ENCODE measurements at places on chromosomes 13 and 19.

DNA sequence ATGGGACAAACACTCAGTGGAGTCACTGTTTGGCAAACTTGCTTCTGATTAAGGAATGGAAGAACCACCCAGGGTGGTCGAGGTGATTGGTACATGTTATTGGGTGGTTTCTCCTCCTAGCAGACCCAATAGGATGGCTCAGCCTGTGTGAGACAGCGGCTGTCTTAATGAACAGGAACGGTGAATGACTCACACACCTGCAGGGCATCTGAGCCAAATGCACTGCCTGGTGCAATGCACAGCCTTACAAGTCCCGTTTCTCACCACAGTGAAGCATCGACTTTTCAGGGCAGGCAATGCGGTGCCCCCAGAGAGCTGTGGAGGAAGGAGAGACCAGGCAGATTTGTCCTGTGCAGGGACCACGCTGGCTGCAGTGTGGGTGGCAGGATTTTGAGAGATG, 238.5 kb downstream of the FGF9 start:
- DNase-seq, result no peak

DNA sequence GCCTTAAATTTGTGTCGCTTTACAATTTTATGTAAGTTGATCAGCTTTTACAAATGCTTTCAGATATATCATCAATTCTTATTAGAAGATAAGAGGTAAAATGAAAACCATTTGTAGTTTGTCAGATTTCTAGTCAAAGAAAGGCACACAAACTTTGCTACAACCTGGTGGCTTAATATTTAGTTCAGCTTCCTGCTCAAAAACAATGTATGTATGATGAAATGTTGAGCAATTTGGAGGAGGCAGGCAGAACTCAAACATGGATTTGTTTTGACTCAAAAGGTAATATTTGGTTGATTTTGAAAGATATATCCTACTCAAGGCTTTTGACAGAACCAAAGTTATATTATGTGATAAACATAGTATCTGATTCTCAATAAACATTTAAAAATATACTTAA, 24.2 kb downstream of the NEK5 start:
- no peak for DNase-seq

GRCh38 chr19:2962018-2962670, 15.2 kb upstream of the TLE6 start:
- peak; percentile 72 for DNase-seq

DNA sequence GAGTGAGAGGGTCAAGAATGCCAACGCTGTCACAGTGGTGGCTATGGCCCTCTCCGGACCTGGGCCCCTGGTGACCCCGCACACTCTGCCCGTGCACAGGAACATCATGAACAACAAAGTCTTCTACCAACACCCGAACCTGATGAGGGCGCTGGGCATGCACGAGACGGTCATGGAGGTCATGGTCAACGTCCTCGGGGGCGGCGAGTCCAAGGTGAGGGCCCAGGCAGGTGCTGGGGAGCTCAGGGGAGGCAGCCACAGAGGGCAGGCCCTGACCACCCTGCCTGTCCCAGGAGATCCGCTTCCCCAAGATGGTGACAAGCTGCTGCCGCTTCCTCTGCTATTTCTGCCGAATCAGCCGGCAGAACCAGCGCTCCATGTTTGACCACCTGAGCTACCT, 62.6 kb downstream of the RYR1 start:
- DNase-seq, result no peak

GRCh38 chr19:1942934-1943555, 2.1 kb downstream of the CSNK1G2 start:
- DNase-seq, result no peak

DNA sequence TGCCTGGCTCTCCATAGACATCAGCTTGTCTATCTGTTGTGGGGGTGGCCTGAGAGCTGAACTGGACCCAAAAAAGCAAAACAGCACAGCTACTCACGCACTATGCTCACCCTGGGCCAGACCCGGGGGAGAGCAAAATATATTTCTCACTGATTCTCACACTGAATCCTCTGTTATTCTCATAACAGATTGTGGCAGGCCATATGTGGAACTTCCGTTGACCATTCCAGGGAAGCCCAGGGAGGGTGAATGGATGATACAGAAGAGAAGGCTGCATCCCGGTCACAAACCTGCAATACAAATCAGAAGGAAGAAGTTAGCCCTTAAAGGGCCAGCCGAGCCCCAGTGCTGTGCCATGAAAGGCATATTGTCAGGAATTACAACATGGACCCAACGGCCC, 362.5 kb downstream of the ZNF536 start:
- no peak for DNase-seq

DNA sequence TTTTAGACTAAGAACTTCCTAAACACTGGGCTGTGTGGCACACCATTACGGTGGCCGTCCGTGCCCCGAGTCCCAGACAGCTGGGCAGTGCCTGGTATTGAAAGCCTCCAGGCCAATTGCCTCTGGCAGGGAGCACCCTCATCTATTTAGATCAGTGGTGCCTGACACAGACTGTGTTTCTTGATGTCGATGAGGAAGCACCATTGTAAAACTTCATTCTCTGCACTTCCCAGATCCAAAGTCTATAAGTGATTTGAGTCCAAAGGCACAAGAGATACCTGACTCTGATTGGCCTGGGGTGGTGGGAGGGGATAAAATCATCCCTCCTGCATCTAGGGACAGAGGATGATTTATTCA, 8.5 kb upstream of the STK24 start:
- DNase-seq, result no peak

GRCh38 chr13:46119883-46120614, 15.2 kb upstream of the CPB2 start:
- peak; percentile 12 for DNase-seq

GRCh38 chr13:74273581-74273980, 139.4 kb upstream of the KLF12 start:
- no peak for DNase-seq

DNA sequence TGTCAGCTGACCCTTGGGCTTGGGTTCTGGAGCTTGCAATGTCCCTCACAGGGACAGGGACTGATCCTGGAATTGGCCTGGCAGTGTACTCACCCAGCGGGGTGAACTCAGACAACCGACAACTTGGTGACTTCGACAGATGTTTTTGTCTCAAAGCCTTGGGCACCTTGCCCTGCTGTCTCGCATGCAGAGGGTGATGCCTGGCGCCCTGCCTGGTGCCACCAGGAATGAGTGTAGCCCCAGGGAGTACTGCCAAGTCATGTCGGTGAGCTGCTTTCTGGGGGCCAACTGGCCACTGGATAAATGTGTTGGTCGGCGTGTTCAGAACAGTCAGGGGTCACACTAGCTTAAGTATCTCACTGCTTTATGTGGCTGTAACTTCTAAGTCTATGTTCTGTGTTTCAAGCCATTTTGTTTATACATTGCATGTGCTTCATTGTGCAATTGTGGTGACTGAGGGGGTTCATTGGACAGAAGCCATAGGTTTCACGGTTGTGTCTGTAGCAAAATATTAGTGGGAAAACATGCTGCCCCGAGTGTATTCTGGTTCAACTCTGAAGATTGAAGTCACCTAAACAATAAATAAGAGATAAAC, 96.3 kb upstream of the TNFSF11 start:
- DNase-seq, result no peak

DNA sequence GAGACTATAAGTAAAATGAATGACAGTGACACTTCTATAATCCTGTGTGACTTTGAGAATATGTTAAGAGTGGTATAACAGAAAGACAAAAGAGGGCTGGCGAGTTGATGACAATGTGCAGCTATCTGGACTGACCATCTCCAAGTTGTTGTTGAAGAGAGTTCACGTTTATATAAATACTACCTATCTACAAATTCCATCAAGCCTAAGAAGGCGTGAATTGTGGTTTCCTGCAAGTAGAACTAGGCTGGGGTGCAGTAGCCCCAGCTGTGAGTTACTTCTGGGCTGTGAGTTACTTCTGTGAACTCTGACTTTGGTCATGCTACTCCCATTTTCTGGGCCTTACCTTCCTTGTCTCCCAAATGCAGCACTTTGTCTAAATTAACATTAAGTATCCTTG, 561.0 kb downstream of the TBC1D4 start:
- DNase-seq, result no peak

DNA sequence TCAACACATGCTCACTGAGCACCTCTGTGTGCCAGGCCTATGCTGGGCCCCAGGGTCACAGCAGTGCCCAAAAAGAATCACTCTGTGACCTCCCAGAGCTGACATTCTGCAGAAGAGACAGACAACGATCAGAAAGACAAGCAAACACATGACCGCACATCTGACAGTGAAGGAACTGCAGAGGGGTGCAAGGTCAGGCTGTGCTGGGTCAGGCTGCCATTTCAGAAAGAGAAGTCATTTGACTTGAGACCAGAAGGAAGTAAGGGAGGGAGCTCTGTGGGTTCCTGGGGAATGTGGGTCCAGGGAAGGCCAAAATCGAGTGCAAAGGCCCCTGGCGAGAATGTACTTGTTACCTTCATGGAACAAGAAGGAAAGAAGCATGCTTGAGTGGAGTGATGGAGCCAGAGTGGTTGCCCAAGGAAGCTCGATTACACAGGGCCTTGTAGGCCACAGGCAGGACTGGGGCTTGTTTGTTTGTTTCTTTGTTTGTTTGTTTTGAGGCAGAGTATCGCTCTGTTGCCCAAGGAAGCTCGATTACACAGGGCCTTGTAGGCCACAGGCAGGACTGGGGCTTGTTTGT, 11.4 kb upstream of the CD22 start:
- DNase-seq, result no peak

DNA sequence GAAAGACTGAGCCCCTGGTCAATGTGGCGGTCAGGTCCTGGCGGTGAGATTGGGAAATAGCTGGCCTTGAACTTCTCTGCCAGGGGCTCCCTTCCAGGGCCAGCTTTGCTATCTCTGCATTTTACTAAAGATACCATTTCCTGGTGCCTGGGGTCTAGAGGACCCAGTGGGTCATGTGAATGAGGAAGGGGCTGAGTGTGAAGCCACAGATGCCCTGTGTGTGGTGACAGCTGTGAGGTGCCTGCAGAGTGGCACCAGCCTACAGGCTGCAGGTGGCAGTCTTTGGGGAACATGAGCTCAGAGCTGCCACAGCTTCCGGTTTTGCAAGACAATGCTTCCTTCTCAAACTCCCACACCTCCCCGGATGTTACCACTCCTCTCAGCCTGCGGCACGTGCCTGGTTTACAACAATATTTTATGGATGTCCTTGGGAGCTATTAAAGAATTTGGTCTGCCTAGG, 5.2 kb upstream of the MLNR start:
- DNase-seq, result no peak

GRCh38 chr13:80133631-80134261, 207.2 kb downstream of the SPRY2 start:
- no peak for DNase-seq

- DNase-seq, result no peak
Measured at GRCh38 chr19:1401138-1401888, at the start of gene GAMT. Gene GAMT, minus strand, starts transcription at chr19:1401542. Its CDS starts 66 bp downstream, at chr19:1401476.

GRCh38 chr13:43880214-43880855, 631 bp downstream of the LACC1 start:
- no peak for DNase-seq

- DNase-seq, result no peak
Measured at GRCh38 chr13:110371550-110372465, 64.7 kb downstream of the COL4A2 start.

DNA sequence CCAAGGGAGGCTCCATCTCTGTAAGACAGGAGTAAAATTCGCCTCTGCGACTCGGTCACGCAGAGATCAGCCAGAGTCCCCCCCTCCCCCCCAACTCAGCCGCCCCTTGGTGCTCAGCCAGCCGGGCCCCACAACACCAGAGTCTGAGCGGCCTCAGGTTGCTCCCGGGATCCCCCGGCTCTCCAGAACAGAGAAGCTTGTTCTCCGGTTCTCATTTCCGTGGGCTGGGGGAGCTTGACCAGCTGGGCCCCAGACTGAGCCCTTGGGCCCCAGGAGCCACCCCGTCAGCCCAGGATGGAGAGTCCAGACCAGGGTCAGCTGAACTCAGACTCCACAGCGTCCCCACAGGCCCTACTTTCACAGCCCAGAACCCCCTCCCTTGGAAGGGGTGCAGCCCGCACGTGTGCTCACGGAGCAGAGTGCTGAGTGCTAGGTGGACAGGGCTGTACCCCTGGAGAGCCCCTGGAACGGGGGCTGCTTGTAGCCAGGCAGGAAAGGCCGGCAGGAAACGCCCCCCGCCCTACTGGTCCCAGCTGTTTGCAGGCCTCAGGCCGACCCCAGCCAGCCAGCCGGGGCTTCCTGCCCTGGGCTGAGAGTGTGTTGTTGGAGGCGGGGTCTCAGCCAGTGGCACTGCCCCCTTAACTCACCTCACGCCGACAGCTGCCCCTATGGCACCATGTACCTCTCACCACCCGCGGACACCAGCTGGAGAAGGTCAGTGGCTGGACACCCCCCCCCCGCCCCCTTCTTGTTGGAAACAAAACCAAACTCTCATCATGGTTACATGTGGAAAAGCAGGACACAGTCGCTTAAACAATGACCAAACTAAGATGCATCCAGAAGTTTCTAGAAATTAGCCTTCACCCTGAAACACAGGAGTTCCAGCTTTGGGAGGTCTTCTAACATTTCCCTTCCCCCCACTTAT, 44.4 kb downstream of the COMP start:
- no peak for DNase-seq

GRCh38 chr19:16527971-16528521, 14.2 kb downstream of the CHERP start:
- DNase-seq, result peak; percentile 46

GRCh38 chr19:1170938-1171754, 2.9 kb downstream of the SBNO2 start:
- no peak for DNase-seq

- DNase-seq, result no peak
Measured at GRCh38 chr13:20997301-20998161, 63.9 kb downstream of the LATS2 start.

GRCh38 chr13:38385153-38385891, 35.7 kb downstream of the UFM1 start:
- DNase-seq, result no peak

DNA sequence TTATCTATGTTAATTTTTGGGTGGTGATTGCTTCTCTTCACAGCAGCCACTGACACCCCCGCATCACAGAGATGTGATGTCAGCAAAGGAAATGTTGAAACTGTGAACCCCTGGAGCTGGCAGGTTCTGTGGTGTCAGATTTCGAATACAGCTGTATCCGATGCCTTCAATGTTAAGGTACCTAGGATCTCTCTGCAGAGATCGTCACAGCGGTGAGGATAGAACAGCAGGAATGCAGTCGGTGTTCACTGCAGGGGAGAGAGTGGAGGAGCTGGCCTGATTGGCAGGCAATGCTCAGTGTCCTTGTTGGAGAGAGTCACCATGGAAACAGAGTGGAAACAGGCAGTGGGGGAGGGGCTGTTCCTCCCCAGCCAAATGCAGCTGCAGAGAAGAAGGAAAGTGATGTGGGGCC, 79.5 kb upstream of the ZNF835 start:
- no peak for DNase-seq

GRCh38 chr19:5719274-5719960, 529 bp downstream of the LONP1 start:
- peak; percentile 31 for DNase-seq

- DNase-seq, result no peak
Measured at GRCh38 chr13:41835871-41836270, 125.0 kb downstream of the VWA8 start.

GRCh38 chr19:44792281-44792680, 14.6 kb downstream of the CBLC start:
- DNase-seq, result no peak

GRCh38 chr13:75968103-75968838, 332.1 kb downstream of the LMO7 start:
- no peak for DNase-seq
